ENCODE measurements at places on chromosomes 2 and 18. TPM values are rescaled to one million over a fixed set of nuclear protein-coding genes. Genes with fewer than 3 reads are reported as not detected.

FBLN7 gene
- 0.57 TPM for total RNA-seq

DYSF gene
- 0.65 TPM for total RNA-seq

AFG3L2 gene
- 39.3 TPM for total RNA-seq

FBXO48 gene
- total RNA-seq, result 0.28 TPM

NT5DC4 gene
- not detected for total RNA-seq

RAB17 gene
- 0.28 TPM for total RNA-seq

CYP1B1 gene
- 23.0 TPM for total RNA-seq

YES1 gene
- total RNA-seq, result 68.6 TPM

TANC1 gene
- 16.3 TPM for total RNA-seq

UGT1A4 gene
- total RNA-seq, result not detected

ANKRD62 gene
- total RNA-seq, result not detected

SERPINB10 gene
- not detected for total RNA-seq

TUBB8B gene
- total RNA-seq, result not detected

SERPINB13 gene
- not detected for total RNA-seq

ARHGAP15 gene
- total RNA-seq, result 0.09 TPM

ALLC gene
- not detected for total RNA-seq

All from smooth muscle cell of bladder (primary cell).